Caudate nucleus (tissue), 63 donors: ENCODE measurements at places on chromosomes 13 and 19.

DNA sequence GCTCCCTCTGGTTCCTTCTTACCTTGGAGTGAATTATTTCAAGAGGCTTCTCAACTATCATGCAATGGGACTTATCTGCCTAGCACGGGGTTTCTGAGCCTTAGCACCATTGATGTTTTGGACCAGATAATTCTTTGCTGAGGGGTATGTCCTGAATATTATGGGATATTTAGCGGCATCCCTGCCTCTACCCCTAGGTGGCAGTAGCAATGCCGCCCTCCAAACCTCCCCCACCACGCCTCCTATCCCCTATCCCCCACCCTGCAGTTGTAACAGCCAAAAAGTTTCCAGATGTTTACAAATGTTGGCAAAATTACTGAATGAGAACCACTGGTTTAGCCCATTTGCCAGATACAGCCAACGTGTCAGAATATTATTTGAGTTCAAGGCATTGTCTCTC lies 125.5 kb downstream of the POSTN start:
- DNase-seq = no peak

DNA sequence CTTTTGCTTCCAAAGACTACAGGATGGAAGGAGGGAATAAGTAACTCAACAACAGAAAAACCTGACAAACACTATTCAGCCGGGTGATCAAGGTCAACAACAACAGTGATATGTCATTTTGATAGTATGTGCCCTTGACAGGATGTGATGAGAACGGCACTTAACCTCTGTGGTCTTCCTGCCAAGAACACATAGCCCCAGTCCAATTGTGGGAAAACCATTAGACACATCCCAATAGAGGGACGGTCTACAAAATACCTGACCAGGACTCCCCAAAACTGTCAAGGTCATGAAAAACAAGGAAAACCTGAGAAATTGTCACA lies 43.1 kb upstream of the AMER2 start:
- no peak for DNase-seq

DNA sequence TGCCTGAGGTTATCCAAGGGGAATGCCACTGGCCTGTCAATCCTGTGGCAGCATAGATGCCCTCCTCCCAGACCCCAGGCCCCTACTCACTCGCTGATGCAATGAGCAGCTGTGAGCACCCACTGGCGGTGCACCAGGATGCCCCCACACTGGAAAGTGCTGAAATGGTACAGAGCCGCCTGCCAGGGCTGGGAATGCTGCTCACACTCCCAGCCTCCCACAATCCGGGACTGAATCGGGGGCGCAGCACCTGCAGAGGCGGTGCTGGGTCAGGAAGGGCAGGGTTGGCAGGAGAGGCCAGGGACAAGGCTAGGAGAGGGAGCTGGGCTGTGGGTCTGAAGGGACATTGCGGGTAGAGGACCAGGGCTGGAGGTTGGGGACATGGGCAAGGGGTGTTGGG lies 2.0 kb downstream of the KLK1 start:
- DNase-seq = peak; percentile 29

- peak; percentile 38 for DNase-seq
These were observed 19.2 kb downstream of the RCN3 start for GRCh38 chr19:49546825-49547565.

DNA sequence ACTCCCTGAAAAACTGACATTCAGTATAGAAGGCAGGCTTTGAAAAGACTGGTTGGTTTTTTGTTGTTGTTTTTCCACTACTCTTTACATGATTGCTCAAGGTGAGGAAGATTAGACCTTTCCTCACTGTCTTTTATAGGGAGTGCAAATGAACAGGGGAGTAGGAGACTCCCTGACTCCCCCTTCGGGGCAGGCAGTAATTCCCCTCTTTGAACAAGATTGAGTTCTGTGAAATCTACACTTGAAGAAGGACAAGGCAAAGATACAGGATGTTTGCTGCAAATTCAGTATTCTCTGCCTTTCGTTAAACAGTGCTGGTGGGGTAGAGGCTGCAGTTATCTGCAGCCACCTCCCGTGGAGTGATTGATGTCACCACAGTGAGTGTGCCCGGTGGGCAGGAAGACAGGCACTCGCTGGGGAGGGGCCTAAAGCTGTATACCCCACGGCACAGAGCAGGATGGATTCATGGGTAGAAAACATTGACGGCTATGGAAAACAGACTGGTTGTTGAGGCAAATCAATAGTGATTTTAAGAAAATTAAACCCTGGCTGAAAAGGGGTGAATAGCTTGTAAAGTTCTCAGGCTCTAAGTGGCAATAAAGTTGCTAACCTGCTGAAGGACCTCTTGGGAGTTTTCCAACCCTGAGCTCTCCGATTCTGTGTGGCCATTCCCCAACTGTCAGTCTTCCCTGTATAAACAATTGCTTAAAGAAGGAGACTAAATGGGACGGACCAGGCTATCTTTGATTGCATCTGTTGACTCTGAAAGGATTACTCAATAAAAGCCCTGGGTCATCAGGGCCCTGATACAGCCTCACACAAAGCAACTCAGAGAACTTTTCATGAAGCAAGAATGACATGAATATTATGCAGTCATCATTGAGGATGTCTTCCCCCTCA lies 308.3 kb downstream of the TBC1D4 start:
- no peak for DNase-seq

DNA sequence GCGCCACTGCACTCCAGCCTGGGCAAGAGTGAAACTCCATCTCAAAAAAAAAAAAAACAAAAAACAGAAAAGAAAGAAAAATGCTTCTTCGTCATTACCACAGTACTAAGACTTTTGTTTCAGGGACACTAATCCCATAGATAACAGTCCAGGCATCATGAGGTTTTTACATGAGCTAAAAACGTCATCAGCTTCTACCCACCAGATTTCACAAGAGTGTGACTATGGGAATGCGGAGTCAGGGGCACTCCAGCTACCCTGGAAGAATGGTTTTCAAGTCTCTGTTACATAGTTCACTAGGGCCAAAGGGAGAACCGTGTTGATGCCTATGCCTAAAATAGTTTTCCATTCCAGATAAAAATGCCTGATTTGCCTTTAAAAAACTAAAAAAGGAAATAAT lies 33.2 kb downstream of the RAB20 start:
- no peak for DNase-seq

DNA sequence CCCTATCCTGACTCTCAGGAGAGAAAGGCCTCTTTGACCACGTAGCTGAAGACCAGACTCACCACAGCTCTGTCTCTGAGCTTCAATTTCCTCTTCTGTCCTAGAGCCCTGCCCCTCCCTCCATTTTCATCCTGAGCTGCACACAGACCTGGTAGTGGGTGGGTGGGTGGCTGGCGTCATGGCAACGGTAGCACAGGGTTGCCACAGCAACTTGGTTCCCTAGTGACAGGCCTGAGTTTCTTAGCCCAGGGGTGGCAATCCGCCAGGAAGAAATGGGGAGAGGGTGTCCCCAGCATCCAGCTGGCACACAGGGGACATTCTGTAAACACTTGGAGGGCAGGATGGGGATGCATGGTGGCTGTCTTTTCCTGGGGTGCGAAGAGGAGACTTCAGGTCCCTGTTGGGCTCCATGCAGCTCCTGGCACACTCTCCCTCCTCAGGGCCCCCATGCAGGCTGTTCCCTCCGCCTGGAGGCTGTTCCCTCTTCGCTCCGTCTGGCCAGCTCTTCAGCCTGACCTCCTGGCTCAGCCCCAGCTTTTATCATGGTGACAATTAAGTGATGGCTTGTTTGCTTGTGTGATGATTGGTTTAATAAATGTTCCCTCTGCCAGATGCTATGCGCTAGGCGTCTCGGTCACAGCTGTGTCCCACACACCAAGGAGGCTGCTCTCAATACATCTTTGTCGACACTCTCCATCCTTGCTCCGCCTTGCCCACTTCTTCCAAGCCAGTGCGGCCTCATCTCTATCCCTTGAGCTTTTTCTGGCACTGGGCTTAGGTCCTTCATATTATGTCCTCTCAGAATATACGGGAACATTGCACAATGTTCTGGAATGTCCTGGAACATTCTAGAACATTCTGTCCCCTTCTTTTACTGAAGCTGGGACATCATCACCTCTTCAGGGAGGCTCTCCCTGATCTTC lies 7.4 kb upstream of the KLHL26 start:
- DNase-seq = peak; percentile 79

- DNase-seq = no peak
These were observed 525.1 kb upstream of the NBEA start for GRCh38 chr13:34416971-34417380.

GRCh38 chr19:4597975-4598671 lies 38.6 kb upstream of the SEMA6B start:
- no peak for DNase-seq

- no peak for DNase-seq
These were observed 2747.8 kb downstream of the PCDH9 start for GRCh38 chr13:64482373-64482772.
